Mammary epithelial cell (primary cell): ENCODE measurements at places on chromosomes 3 and 15.

GRCh38 chr3:116000311-116000710 lies 377.0 kb downstream of the GAP43 start:
- DNase-seq, result peak; percentile 95

DNA sequence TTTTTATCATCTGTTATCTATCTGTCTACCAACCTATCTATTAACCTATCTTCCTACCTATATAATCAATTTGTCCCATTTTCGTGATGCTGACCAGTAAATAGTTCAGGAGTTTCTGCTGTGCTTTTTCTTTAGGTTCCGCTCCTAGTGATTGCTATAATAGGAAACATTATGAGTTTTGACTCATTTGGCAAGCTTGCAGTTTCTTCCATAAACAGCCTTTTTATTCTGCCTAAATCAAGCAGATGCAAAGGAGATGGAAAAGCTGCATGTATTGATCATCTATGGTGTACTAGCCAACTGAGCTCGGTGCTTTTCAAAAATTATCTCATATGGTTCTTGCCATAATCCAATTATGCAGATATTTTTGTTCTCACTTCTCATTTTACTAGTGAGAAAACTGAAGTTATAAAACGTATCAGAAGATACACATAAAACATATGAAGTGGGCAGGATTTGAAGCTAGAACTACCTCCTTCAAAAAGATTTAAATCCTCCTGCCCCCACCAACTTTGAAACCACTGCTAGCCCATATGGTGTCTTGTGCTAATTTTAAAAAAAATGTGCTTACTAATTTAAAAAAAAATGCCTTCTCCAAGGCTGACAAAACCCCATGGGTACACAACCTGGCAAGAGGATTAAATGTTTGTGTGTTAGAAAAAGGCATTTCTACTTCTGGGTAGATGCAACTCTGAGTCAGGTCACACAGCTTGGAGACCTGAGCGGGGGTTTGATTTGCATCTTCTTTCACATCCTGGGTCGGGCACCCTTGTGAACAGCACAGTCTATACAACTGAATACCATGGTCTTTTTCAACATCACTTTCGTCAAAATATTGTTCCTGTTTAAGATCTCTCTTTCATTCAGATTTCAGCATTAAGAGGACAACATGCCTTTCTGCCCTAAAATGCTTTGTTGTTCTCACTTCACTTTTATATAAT lies 267.0 kb downstream of the CHL1 start:
- DNase-seq, result no peak

- no peak for DNase-seq
Measured at GRCh38 chr15:74317820-74318375, 49.5 kb downstream of the CYP11A1 start.

DNA sequence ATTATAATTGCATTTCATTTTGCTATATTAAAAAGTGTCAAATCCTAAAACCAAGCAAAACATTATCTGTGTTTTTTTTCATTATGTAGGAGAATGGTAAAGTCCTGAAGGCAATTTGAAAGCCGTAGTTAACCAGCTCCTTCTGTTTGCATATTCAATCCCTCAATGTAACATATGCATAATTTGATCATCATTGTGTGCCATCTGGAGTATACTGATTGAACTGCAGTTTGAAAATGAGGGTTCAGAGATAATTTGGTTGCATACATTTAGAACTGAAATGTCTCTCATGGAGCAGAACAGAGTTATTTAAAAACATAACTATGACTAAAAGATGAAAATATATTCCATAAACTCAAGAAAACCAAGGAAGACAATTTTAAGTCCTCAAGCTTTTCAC lies 518.6 kb downstream of the GBE1 start:
- DNase-seq, result no peak

- DNase-seq, result no peak
Measured at GRCh38 chr15:94921936-94922335, 690.6 kb downstream of the MCTP2 start.

- DNase-seq, result no peak
Measured at GRCh38 chr3:55765906-55766701, 279.0 kb upstream of the WNT5A start.

DNA sequence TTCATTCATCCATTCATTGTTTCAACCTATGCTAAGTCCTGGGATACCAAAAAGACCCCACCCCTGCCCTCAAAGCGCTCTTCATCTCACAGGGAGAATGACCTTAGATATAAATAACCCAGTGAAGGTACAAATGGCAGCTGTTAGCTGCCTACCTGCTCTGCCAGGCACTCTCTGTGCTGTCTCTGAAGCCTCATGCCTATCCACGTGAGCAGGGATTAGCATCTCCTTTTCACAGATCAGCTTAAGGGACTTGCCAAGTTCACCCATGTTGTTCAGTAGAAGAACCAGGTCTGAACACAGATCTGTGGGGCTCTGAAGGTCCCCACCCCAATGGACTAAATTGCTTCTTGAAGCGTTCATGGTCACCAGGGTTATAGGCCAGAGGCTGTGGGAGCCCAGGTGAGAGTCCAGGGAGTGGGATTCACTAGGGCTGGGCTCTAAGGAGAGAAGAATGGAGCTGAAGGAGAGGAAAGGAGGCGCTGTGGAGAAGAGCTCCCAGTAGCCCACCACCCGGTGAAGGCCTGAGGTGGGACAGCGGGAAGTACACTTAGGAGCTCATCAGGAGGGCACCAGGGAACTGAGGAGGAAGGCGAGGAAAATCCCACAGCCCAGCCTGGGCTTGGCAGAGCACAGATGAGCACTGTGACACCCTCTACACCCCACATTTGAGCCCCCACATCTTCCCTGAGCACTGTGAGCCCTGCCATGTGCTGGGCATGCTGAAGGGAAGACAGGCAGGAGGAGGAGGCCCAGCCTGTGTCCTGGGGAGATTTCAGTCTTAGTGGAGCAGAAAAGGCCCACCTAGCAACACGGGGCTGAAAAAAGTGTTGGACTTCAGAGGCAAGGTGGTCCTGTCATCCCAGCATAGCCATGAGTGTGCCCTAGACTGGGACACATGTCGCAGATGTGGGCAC lies 20.4 kb downstream of the RBP1 start:
- DNase-seq, result no peak

- DNase-seq, result no peak
Measured at GRCh38 chr15:22861161-22861560, 22.7 kb downstream of the NIPA2 start.

DNA sequence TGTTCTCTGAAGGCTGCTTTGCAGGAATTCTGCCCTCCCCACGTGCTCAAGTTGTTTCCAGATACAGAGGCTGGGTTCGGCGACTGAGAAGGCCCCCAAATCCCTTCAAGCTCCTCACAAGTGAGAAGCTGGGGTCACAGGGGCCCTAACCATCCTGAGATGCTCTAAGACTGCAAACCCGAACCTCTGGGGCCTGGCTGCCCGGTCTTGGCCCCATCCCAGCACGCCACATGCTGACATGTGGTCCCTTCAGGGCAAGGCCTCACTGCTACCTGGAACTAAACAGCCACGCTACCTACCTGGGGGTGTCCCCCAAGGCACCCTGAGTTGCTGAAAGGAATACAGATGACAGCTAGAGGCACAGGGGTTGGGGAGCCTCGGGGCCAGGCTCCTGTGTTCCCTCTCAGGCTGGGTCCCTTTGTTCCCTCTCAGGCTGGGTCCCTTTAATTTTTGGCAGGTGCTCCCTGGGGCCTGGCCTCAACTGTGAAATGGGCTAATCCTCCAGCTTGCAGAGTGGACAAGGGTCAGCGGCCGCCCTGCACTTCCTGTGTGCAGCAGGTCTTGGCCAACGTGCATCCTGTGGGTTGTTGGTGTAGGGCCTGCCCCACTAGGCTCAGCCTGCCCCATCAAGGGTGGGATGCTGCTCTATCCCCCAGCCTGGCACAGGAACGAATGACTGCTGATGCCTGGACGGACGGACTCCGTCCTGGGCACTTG lies 32.5 kb downstream of the KLHL25 start:
- no peak for DNase-seq

- DNase-seq, result no peak
Measured at GRCh38 chr15:89673165-89673512, 6.0 kb downstream of the PLIN1 start.

GRCh38 chr15:89745768-89746167 lies 5.3 kb downstream of the MESP1 start:
- no peak for DNase-seq

DNA sequence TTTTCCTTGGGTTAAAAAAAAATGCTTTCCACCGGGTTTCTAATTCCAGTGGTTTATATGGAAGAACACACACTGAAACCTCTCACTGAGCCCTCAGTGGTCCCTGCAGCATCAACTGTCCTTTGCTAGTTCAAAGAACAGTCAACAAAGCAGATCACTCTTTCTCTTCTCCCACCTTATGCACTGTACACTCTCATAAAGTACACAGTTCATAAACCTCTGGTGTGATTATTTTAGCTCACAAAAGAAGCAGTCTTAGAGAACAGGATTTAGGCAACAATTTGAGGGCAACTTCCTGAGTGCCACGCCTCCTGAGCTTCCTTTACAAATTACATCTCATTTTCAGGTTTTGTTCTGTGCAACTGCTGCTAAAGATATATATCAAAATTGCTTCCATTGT lies 728.4 kb upstream of the GOLIM4 start:
- DNase-seq, result no peak

GRCh38 chr15:79218588-79219200 lies 63.8 kb upstream of the ANKRD34C start:
- no peak for DNase-seq

DNA sequence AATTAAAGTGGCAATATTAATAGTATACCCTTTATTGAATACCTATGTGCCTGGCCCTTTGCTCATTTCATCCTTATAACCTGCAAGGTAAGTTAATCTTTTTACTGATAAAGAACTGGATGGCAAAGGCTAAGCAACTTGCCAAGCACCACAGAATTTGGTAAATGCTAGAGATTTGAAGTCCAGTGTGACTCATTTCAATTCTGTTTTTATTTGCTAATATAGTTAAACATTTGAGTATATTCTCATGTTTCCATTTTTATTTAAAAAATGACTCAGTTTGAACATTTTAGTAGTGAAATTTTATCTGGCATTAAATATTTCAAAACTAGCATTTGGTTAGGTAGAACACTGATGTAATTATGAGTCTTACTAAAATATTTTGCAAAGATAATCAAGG lies 11.3 kb downstream of the PFN2 start:
- no peak for DNase-seq

GRCh38 chr15:35926007-35926380 lies 380.0 kb upstream of the DPH6 start:
- DNase-seq, result no peak

DNA sequence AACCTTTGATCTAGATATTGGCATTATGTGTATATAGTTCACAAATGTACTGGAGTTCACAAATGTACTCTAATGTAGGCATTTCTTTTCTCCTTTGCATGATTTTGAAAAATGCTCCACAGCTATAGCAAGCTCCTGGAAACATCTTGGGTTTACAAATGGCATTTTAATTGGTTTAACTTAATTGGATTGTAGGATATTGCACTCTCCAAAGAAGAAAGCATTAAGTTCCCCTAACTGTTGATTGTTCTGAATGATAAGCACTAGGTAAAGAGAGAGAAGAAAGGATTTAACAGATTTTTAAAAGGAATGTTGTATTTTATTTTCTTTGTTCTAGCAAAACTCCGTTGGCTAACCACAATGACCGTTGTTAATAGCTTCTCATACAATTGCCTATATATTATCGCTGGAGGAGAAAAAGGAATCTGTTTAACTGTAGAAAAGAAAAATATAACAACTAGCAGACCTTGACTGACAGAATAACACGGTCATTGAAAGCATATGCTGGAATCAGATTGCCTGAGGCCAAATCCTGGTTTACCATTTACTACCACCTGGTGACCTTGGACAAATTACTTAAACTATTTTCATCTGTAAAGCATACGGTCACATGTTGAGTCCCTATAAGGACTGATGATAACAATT lies 170.8 kb downstream of the PEX5L start:
- no peak for DNase-seq

- DNase-seq, result peak; percentile 61
Measured at GRCh38 chr15:48645558-48646330, at the start of gene FBN1. Gene FBN1 (minus strand): TSS chr15:48645709. CDS start chr15:48644769, 940 bp downstream.

- peak; percentile 24 for DNase-seq
Measured at GRCh38 chr15:43376017-43376705, 5.3 kb downstream of the TUBGCP4 start.

DNA sequence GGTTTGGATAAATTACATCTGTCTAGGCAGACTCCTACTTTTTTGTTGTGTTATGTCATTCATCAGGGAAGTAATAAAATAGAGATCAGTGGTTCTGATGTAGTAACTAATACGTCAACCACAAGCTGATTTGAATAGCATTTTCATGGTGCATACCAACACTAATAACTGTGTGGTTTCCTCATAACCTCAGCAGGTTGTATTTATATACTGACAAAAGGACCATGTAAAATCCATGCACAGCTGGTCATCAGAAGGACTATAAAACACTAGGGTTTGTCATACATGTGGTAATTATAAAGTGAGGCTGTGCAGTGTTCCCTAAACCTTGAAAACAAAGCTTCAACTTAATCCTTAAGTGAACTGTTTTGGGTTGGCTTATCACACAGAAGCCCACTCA lies 216.8 kb upstream of the RBMS3 start:
- DNase-seq, result peak; percentile 55

- no peak for DNase-seq
Measured at GRCh38 chr3:178947738-178948137, 123.9 kb downstream of the ZMAT3 start.

- no peak for DNase-seq
Measured at GRCh38 chr3:146390006-146390772, 79.2 kb downstream of the PLSCR2 start.

DNA sequence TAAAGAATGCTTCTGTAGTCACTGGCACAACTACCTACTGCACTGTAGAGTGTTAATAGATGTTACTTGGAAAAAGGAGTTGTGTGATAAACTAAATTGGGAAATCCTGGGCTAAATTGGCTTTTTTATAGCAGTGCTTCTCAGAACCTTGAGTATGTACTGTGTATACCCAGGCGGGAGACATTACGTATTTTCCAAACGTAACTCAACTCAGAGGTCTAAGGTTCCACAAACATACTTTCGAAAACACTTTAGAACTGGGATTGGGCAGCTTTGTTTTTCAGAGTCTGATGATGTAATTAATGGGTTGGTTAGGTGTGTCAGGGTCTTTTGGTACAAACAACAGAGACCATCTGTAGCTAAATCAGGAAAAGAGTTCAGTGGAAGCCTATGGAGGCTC lies 53.5 kb upstream of the CHST2 start:
- no peak for DNase-seq

DNA sequence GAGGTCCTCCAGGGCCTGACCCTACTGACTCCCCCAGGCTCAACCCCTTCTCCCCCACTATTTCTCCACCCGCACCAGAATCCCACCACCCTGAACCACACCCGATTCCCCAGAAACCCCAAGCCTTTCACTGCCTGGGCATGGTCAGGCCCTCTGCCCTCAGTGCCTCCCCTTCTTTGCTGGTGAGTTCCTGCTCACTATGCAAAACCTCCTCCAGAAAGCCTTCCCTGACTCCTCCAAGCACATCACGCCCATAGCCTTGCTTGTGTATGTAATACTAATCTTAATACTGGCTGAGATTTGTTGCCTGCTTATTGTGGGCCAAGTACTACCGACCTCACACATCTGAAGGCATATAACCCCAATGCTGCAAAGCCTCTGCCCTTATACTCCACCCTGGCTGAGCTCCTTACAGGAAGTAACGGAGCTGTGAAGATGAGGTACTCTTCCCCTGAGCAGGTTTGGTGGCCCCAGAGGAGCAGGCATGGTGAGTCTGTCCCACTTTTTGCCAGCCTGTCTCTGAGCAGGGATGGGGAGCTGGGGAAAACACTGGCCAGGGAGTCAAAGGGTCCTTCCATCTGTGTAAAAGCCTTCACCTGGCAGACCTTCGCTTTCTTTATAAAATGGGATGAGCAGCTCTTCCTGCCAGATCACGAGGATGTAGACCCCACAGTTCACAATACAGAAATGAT lies 9.5 kb downstream of the RAB6B start:
- no peak for DNase-seq
